ENCODE measurements at places on chromosomes 7 and 10. TPM values are rescaled to one million over a fixed set of nuclear protein-coding genes. Genes with fewer than 3 reads are reported as not detected.

ZNF37A gene
- 19.5 TPM for total RNA-seq

TBX20 gene
- total RNA-seq = not detected

- no peak for DNase-seq
These were observed 188.0 kb downstream of the CDCA7L start for GRCh38 chr7:21757537-21758282.

DNA sequence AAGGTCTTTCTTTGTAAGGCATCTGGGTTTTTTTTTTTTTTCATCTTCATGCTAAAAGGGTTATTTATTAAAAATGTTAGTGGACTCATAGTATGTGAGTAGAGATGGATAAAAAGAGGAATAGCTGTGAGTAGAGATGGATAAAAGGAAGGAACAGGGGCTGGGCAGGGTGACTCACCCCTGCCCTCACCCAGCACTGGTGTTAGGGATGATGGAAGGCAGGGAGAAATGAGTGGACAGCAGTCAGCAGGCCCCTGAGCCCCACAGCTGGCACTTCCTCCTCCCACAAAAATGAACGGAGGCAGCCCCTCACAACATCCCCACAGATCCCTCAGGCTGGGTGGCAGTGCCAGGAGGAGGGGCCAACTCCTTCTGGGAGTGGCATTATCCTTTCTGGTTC, 39.3 kb downstream of the ANTXRL start:
- DNase-seq = no peak

DNA sequence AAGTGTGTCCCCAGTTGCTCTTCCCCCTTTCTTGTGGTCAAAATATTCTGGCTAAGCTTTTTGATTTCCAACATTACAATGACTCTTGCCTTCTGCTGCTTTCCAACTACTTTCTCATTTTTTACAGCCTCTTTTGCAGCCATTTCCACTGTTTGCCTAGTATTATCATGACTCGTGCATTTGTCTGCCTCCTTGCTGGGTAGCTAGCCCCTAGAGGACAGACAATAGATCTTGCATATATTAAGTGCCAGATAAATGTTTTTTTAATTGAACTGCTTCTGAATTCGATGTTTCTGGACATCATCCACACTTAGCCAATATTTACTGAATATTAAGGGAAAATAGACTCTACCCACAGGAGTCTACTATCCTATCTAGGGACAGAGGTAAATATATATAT, 124.5 kb downstream of the POU6F2 start:
- DNase-seq = no peak

- no peak for DNase-seq
These were observed 84.9 kb downstream of the CNOT4 start for GRCh38 chr7:135425036-135425435.

DNA sequence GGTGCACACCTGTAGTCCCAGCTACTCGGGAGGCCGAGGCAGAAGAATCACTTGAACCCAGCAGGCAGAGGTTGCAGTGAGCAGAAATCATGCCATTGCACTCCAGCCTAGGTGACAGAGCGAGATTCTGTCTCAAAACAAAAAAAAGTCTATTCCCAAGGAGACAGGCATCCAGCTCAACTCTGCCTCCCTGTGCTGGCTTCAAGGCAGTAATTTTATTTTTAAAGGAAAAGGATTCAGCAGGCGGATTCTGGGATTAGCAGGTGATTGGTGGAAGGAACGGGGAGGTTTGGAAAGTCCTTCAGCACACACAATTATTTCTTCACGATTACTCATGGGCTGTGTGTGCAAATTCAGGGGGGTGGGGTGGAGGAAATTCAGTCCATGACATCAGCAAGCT, 242.9 kb downstream of the PAXIP1 start:
- DNase-seq = no peak

All from posterior vena cava (tissue), 2 donors.